Activated CD8-positive, alpha-beta memory T cell treated with anti-CD3 and anti-CD28 coated beads, Interleukin-2, amount 10 ng/mL, durations not matched to agents 7 days and 5 days (primary cell): ENCODE measurements at places on chromosomes 12 and 14. TPM values are rescaled to one million over a fixed set of nuclear protein-coding genes. Genes with fewer than 3 reads are reported as not detected.

- no peak for DNase-seq
Measured at GRCh38 chr12:75571204-75571603, 59.8 kb upstream of the KRR1 start.

DNA sequence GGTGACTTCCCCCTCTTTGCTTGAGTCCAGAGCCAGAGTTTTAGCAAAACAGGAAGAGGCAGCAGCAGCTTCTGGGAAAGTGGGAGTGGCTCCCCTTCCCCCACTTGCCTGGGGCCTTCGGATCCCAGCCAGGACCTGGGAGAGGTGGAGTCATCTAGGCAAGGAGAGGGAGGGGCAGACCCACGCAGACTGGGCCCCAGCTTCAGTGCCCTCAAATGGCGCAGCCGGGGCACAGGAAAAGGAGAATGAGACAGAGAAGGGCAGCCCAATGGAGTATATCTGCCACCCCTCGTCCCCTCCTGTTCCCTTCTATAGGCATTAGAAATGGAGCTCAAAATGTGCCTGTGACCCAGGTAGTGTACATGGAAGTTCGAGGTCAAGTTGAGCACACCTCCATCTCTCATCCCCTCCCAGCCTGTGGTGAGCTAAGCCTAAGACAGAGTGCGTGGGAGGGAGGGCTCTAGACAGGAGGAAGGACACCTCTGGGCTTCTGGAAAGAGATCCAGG lies 9.3 kb upstream of the HDAC7 start:
- no peak for DNase-seq

GRCh38 chr12:46110223-46110611 lies 119.8 kb upstream of the SCAF11 start:
- DNase-seq: no peak

The TESPA1 gene
- 65.9 TPM for total RNA-seq

The MIA2 gene
- total RNA-seq: 25.6 TPM

The MLF2 gene
- 102 TPM for total RNA-seq
